Transverse colon (tissue), 4 donors: ENCODE measurements at places on chromosomes 11 and 22. TPM values are rescaled to one million over a fixed set of nuclear protein-coding genes. Genes with fewer than 3 reads are reported as not detected.

GRCh38 chr11:35215945-35216344, 77.0 kb downstream of the CD44 start:
- no peak for DNase-seq

DNA sequence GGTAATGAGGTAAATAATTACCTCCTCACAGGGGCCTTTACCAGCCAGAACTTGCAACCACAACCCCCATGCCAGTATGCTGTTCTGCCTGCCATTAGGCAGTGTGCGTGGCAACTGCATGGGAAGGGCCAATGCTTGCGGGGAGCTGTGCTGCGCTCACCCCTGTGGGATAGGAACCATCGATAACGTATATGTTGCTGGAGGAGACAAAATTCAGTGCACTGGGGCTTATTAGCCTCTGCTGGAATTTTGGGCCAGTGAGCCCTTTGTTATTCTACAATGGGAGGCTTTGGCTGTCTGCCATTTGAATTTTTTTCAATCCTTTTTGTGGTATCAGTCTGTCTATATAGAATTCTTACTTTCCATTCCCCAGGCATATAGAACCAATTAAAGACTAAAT, 47.3 kb downstream of the PPP2R1B start:
- no peak for DNase-seq

DNA sequence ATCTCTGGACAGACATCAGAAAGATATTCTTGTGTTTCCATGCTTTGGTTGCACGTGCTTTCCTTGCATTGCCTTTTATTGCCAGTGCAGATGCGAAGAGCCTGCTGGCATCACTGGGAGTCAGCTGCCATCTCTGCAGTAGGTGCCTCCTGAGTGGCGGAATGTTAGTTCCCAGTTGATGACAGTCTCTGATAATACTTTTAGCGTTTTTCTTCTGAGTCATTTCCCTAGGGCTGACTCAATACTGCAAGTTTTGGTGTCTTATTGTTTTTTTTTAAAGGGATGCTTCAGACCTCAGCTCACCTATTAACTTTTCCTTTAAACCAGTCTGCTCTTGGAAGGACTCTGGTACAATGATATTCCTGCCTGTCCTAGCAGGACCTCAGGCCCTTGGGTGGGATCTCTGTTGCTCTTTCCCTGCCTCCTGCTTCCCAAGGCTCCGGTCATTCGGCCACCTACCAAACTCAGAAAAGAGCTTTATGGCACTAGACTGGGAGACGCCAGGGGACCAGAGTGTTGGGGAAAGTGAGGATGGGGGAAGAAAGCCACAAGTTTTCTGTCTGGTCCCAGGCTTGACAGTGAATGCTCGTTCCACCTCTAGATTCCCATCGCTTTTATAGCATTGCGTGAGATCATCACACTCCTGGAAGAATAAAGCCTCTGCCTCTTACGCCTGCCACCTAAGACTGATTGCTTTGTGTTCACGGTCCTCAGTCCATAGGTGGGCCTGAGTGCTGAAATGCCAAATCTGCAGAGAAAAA, 308.7 kb downstream of the DDX10 start:
- DNase-seq, result no peak

GRCh38 chr22:16989915-16990314, 18.1 kb downstream of the GAB4 start:
- DNase-seq, result no peak

DEPDC7 gene
- 18.7 TPM for total RNA-seq

BTBD18 gene
- total RNA-seq, result not detected

GRCh38 chr22:37708580-37709444, 12.0 kb downstream of the TRIOBP start:
- DNase-seq, result no peak

CWC15 gene
- total RNA-seq, result 55.9 TPM

DNA sequence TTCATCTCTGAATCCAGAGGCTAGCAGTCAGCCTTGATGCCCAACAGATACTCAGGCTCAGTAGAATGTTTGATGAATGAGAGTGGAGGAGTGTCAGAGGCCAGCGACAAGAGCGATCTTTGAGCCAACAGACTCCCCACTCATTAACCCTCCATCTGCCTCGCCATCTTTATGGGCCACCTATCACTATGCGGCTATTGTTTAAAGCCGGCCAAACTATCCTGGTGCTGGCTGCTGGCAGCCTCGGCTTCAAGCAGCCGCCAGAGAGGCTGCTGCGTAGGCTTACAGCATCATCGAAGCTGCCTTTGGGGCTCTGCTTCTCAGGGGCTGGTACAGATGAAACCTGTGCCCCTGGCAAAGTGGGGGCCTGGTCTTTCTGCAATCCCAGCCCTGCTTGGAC, 525.6 kb downstream of the INSC start:
- DNase-seq, result no peak

DNA sequence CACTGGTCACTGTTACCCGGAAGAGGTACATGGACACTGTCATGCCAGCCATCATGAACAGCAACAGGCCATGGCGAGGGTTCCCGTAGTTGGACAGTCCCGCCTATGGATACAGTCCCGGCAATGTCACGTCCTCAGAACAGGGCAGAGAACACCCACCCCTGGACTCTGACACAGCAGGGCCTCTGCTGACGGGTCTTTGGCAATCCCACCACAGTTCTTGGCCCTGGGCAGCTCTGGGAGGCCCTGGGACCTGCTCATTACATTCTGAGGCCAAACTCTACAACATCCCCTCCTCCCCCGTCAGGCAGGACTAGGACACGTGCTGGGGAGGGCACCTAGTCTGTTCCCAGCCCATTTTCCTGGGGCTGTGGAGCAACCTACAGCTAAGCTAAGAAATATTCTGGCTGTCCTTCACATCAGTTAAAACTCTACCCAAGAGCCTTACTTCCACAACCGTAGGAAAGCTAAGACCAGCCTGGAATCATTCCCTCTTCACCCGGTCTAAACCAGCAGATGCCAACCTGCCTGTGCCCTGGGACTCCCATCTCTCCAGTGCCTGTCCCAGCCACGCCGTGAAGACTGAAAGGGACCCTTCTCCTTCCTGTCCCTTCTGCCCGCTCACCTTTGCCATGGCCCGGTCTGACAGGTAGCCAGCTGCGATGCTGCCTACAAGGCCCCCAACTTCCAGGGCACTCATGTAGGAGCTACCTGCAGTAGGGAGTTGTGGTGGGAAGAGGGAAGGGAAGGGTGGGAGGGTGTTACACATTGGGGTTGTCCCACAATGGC, 4.5 kb downstream of the SLC37A4 start:
- no peak for DNase-seq

XPNPEP3 gene
- total RNA-seq, result 9.1 TPM

DNA sequence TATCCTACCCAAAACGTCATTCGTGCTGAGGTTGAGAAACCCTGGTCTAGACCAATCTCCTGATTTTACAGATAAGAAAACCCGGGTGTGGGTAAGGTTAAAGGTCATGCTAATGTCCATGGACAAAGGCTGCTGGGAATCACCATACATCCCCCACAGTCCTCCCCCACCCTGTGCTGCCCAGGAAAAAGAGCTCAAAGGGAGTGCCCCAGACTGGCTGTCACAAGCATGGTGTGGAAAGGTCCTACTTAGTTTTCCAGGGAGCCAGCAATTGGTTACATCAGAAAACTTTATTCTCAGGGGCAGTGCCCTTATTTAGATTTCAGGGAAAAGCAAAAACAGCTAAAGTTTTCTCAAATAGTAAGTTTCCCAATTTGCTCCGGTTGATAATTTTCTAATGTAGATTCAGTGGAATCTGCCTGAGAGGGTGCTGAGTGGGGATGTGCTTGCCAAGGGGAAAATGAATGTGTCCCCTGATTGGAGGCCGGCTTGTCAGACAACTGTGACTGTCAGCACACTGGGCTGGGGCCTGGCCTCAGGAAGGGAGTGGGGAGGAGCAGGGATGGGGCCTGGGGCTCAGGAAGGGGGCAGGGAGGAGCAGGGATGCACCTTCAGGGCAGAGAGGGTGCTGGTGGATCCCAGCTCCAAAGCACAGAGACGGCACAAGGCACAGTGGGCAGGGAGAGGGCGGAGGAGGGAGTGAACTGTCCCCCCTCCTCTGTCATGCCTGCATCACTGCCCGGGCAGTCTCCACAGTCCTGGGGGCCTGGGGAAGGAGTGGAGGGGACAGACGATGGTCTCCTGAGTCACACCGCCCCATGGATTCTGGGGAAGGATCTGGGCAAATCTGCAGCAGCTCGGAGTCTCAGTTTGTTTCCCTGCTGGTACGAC, 263.6 kb downstream of the KIRREL3 start:
- DNase-seq, result no peak

DNA sequence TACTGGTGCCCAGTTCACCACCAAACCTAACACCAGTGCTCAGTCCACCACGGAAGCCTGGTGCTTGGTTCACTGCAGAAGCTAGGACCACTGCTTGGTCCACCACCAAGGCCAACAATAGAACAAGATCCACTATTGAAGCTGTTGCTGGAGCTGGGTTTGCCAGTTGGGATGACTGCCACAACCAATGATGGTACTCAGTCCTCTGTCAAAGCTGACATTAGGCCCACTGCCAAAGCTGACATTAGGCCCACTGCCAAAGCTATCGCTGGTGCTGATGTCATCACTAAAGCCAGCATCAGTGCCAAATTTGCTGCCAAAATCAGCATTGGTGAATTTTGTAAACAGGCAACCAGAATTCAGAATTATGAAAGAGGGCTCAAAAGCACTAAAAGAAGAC, 1850.2 kb upstream of the RAG2 start:
- DNase-seq, result no peak

GRCh38 chr11:59754494-59754858, 700 bp upstream of the STX3 start:
- DNase-seq, result peak; percentile 46

IL18 gene
- 169 TPM for total RNA-seq

KRTAP5-2 gene
- total RNA-seq, result not detected

CCDC15 gene
- not detected for total RNA-seq

- DNase-seq, result no peak
Observed at GRCh38 chr22:44577391-44578109, 79.5 kb upstream of the RTL6 start.

DNA sequence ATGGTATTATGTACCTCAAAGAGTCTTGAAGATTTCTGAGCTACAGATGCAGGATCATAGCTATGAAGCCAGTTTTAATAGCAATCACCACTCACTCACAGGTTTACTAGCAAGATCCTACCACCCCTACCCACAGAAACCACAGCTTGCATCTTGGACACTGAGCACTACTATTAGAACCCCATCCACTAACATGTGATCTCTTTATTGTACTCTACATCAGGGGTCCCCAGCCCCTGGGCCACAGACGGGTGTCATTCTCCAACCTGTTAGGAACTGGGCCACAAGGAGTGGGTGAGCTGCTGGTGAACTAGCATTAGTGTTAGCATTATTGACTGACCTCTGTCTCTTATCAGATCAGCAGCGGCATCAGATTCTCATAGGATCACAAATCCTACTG, 844.8 kb upstream of the CHORDC1 start:
- DNase-seq, result no peak

DNA sequence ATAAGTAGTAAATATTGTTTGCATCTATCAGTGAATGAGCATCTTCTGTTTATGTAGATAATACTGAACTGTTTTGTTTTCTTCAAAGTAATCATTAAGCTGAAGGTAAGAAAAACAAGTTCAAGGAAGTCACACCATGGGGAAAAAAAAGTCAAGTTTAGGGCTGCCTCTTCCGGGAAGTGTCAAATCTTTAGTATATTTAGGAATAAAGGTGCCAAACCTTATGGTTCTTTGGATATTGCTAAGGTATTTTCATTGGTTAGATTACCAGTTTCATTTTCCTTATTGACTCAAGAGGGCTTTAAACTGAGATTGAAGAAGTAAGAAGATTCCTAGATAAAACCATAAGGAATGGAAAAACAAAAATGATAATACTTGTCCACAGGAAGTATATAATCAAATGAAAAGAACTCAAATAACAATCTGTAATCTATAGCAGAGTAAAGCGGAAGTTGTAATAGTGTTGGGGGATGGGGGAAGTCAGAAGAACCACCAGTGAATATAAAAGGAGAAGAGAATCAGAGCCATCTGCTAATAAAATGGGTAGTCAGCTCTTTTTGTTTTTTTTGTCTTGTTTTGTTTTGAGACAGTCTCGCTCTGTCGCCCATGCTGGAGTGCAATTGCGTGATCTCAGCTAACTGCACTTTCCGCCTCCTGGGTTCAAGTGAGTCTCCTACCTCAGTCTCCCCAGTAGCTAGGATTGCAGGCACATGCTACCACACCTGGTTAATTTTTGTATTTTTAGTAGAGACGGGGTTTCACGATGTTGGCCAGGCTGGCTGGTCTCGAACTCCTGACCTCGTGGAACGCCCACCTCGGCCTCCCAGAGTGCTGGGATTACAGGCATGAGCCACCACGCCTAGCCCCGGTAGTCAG, 2.3 kb downstream of the ATM start:
- DNase-seq, result no peak

DNA sequence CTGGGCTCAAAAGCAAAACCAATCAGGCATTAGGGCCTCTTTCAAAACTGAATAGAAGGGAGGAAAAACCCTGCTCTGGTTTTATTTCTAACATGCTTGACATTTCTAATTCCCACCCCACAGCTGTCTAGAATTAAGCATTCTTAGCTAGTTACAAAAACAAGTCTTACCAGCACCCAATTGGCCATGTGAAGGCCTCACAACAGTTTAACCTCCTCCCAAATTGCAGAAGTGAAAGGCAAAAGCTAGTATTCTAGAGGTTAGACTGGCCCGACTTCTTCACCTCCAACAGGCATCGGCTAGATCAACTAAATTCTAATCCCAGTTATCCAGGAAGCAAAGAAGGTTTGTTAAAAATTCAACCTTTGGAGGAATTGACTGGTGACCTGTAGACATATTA, 6.5 kb downstream of the SF1 start:
- no peak for DNase-seq

PIK3IP1 gene
- total RNA-seq, result 11.6 TPM

DNA sequence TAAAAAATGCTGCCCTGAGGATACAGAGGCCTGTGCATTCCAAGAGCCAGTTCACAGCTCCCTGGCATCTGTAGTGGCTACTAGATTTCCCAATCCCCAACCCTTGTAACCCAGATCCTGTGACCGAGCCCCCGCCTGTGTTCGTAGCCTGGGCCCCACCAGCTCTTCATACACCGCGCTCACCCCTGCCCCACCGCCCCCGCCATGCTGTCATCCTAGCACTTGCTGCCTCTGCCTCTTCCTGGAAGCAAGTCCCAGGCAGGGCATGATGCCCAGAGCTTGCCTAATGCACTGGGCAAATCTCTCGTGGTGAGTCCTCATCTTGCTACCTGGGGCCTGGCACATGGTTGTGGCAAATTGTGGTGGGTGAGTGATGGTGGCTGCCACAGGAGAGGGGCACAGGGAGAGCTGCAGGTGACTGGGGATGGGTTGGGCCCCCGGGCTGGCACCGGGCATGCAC, 7.1 kb downstream of the MGAT3 start:
- no peak for DNase-seq

FGF3 gene
- total RNA-seq, result not detected
